Common myeloid progenitor, CD34-positive (primary cell): ENCODE measurements at places on chromosomes 3 and 15.

- DNase-seq, result no peak
Observed at GRCh38 chr3:117473981-117474538, 764.5 kb downstream of the TUSC7 start.

GRCh38 chr3:4261406-4261805 lies 41.8 kb upstream of the SETMAR start:
- DNase-seq, result no peak

- DNase-seq, result peak; percentile 40
Observed at GRCh38 chr3:130772129-130772528, 25.5 kb upstream of the PIK3R4 start.

DNA sequence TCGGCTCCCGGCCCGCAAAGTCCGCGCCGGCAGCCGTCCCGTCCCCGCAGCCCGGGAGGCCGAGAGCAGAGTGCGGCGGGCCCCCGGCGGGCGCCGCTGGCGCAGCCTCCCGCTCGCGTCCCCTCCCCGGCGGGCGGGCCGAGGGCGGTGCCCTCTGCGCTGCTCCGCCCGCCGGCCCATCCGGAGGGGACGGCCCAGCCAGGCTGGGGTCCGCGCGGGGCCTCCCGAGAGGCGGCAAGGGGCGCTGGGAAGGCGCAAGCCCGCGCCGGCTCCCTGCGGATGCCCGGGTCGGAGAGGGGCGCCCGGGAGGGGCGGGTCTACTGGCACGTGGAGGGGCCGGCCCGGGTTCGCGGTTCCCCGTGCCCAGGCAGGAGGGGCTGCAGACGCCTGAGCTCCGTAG lies at the start of the genes CLCN2 and POLR2H:
Gene CLCN2 (minus strand): TSS at position 74 of the 400 bp plus-strand sequence. CDS start 126 bp downstream, outside the sequence.
Gene POLR2H (plus strand): TSS at position 179 of the 400 bp plus-strand sequence. CDS start 1,783 bp downstream, outside the sequence.
- no peak for DNase-seq

DNA sequence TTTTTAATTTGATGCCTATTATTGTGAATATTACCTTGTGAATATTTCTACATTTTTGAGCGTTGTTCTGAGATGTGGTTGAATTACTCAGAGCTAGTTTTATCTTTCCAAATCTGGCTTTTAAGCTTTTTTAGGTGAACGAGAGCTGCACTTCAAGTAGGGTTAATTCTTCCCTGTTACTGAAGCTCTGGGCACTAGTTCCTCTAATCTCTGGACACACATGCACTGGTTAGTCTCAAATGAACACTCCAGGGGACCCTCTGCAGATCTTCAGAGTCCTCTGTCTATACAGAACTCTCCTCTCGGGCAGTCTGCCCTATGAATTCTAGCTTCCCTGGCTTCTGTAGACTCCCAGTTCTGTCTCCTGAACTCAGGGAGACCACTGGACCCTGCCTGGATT lies 237.5 kb upstream of the TBC1D5 start:
- DNase-seq, result no peak

GRCh38 chr3:98564282-98565005 lies 29.0 kb downstream of the CPOX start:
- DNase-seq, result no peak

GRCh38 chr3:36992806-36993325 lies at the start of gene EPM2AIP1:
Gene EPM2AIP1 (minus strand): TSS chr3:36993131. CDS start chr3:36993077, 54 bp downstream.
- DNase-seq, result no peak

- DNase-seq, result no peak
Observed at GRCh38 chr3:194279101-194279500, 72.0 kb downstream of the CPN2 start.

- DNase-seq, result peak; percentile 18
Observed at GRCh38 chr3:31004025-31004678, 109.7 kb upstream of the GADL1 start.

GRCh38 chr15:95259965-95260364 lies 1028.6 kb downstream of the MCTP2 start:
- no peak for DNase-seq

DNA sequence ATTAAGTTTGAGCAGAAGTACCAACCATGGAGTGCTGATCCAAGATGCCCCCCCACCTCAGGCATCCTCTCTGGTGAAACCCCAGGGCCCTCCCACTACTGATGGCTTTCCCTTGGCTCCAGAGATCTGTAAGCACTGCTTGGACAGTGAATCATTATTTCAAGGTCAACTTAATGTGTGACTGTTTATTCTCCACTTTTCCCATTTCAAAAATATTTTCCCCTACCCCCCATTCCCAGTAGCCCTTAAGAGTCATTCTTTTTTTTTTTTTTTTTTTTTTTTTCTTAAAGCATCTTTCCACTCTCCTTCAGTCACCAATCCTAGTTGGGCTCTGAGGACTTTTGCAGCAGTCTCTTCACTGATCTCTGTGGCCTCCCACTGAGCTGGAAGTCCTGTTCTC lies 82.6 kb downstream of the PCCB start:
- no peak for DNase-seq

- DNase-seq, result no peak
Observed at GRCh38 chr3:156801746-156802145, 24.4 kb upstream of the LEKR1 start.

GRCh38 chr15:66899555-66900350 lies 165.6 kb upstream of the SMAD3 start:
- no peak for DNase-seq

DNA sequence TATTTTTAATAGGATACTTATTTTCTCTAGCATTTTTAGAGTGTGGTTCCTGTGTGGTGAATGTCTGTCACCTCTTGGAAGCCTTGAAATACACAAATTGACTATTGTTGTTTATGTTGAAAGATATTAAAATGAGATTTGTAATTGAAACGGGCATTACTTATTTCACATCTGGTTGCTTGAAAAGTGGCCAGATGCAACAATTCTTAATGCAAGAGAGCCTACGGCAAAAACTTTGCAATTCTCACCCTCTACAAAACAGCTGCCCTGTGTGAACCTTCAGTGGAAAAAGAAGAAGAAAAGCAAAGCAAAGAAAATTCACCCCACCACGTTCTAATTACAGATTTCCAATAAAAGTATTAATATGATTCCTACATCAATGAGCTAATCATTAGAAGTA lies 46.6 kb downstream of the PPARG start:
- DNase-seq, result no peak

GRCh38 chr15:60972301-60972700 lies 256.8 kb downstream of the RORA start:
- DNase-seq, result no peak

DNA sequence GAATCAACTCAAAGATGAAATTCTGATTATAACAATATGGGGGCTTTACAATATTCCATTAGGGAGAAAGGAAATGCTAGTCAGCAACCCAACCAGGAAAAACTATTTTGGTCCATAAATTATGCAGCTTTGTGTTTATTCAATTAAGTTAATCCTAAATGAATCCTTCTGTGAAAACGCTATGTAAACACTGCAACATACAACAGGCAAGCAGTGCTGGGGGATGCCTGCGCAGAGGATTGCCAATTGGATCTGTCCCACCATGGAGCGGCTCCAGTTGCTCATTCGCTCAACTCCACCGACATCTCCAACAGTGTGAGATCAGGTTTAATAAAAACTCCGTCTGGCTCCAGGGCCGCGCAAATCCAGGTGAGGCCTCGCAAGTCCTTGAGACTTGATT lies 290.5 kb upstream of the VEPH1 start:
- no peak for DNase-seq

GRCh38 chr3:129552287-129553050 lies 9.5 kb downstream of the H1-8 start:
- DNase-seq, result no peak

GRCh38 chr3:149657321-149657925 lies 402 bp downstream of the WWTR1 start:
- DNase-seq, result peak; percentile 26

- peak; percentile 72 for DNase-seq
Observed at GRCh38 chr3:177279118-177279815, 82.0 kb upstream of the TBL1XR1 start.

GRCh38 chr3:42500909-42501308 lies 1.5 kb upstream of the VIPR1 start:
- DNase-seq, result no peak

DNA sequence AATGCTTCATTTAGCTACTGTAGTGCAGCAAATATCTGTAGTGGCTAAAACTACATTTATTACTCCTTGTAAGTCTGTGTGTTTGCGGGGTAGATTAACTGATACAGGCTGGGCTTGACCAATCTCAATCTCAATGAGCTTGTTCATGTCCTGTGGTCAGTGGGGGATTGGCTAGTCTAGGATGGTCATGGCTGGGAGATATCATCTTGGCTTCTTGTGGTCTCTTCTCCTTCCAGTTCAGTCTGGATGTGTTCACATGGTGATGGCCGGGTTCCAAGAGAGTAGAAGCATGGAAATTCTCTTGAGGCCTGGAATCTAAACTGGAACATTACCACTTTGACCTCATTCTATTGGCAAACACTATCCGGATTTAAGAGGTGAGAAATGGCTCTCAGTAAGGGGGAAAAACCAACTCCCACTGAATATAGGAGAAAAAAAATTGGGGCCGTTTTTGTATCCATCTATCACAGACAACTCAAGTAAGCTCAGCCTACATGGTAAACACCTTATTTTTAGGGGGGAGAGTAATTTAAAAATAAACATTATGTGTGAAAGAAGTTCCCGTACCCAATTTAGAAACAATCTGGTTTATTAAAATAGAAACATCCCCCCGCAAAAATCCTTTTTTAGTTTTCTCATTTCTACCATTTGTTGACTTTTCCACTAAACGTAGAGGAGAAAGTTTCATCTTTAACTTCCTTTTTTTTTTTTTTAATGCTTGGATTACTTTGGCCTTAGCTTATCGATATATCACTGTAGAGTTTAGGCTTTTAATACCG lies 284.9 kb upstream of the TBC1D5 start:
- no peak for DNase-seq
